Left ventricle myocardium superior (tissue), 1 donor: ENCODE measurements at places on chromosomes 1 and 21.

- no peak for DNase-seq
Observed at GRCh38 chr1:112762541-112763500, 47.7 kb upstream of the PPM1J start.

DNA sequence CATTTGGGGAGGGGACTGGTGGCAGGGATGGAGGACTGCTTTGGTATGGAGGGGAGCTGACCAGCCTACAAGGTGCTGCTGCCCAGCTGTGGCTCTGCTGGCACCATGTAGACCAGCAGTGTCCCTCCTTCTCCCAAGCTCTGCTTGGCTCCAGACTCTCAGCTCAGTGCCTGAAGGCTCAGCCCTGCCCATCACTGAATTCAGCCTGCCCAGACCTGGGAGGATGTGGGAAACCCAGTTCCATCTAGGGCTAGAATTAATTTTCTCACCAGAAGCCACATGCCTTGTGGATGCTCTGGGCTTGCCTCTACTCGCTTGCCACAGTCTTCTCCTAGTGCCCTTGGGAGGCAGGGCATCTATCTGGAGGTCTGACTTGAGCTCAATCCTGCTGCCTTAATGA is 195.0 kb upstream of the EDN2 start:
- no peak for DNase-seq

GRCh38 chr1:203364806-203365205 is 13.9 kb upstream of the FMOD start:
- DNase-seq, result no peak

GRCh38 chr1:17684810-17685209 is 70.3 kb upstream of the ACTL8 start:
- no peak for DNase-seq

GRCh38 chr1:184905601-184906322 is 68.5 kb downstream of the NIBAN1 start:
- DNase-seq, result no peak

GRCh38 chr21:43783098-43783700 is 6.2 kb upstream of the RRP1 start:
- no peak for DNase-seq

- DNase-seq, result no peak
Observed at GRCh38 chr1:168386492-168386891, 105.8 kb downstream of the TBX19 start.

DNA sequence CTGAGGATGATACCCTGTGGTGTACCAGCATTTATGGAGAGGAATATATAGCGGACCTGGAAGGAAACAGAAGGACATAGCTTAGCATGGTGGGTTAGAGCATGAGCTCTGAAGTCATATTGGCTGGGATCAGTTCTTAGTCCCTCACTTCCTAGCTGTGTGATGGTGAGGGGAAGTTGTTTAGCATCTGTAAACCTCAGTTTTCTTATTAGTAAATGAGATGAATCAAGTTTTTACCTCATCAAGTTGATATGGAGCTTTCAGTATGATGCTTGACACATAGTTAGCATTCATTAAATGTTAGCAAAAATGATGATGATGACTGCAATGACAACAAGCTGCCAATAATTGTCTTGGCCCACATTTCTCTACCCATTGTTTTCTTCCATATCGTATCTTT is 84.8 kb downstream of the NEK7 start:
- DNase-seq, result no peak

GRCh38 chr1:81113688-81114087 is 687.0 kb upstream of the ADGRL2 start:
- DNase-seq, result no peak

GRCh38 chr1:231313661-231314060 is 24.0 kb downstream of the EXOC8 start:
- no peak for DNase-seq

GRCh38 chr1:110320168-110320518 is 19.0 kb upstream of the RBM15 start:
- DNase-seq, result no peak

- DNase-seq, result no peak
Observed at GRCh38 chr21:46597896-46598343, 7.0 kb downstream of the S100B start.

GRCh38 chr1:161791904-161792655 is 26.0 kb downstream of the ATF6 start:
- no peak for DNase-seq

DNA sequence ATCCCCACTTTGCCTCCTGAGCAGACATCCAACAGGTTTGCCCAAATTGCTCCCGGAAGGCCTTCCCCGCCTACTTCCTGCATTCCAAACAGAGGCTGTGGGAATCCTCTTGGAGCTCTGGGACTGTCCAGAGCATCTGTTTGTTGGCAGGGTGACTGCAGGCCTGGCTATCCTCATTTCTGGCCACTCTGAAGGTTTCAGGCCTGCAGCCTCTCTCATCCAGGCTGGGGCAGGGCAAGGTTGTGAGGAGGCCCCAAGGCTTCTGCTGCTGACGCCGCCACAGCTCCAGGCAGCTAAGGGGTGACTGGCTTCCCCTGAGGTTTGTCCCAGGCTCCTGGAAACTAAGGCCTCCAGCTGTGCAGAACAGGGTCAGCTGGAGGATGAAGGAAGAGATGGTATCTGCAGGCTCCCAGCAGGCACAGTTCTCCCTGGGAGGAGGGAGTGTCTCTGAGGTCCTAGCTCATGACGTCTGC is 11.3 kb downstream of the CDK18 start:
- DNase-seq, result peak; percentile 74

DNA sequence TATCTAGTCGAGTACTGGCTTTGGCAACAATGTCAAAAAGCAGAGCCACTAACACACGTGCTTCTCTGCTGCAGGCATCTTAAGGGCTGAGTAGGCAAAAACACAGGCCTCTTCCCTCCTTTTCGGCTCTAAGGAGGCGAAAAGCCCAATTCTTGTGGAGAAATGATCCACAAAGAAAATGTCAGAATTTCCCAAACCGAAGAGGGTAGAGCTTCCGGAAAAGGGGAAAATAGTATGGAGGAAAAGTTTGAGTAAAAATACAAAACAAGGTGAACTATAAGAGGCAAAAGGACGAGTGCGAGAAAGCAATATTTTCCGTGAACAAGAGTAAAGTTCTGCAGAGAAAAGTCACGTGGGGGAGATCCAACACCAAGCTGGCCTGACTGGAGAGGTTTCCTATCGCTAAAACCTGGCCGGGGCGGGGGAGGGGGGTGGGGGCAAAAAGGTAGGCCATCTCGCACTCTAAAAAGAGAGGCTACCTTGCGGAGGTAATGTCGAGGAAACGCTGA is 551 bp downstream of the ZRANB2 start:
- no peak for DNase-seq

DNA sequence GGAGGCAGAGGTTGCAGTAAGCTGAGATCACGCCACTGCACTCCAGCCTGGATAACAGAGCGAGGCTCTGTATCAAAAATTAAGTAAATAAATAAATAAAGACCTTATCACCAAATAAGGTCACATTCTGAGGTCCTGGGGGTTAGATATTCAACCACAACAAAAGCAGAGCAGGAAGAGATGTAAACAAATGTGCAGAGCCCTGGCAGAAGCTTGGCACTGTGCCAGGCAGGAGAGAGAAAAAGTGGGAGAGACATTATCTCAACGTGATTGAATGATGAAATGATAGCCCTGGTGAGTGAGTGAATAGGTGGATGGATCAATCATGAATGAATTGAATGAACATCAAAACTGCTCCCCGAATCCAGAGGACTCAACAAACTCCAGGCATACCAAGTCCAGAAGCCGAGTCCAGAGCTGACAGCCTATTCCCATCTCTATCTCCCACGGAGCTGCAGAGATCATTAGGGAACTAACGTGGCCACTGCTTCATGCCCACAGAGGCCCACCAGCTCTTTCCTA is 150.7 kb downstream of the TOMM20 start:
- DNase-seq, result no peak

GRCh38 chr1:206834711-206835110 is 30.7 kb upstream of the IL20 start:
- no peak for DNase-seq

DNA sequence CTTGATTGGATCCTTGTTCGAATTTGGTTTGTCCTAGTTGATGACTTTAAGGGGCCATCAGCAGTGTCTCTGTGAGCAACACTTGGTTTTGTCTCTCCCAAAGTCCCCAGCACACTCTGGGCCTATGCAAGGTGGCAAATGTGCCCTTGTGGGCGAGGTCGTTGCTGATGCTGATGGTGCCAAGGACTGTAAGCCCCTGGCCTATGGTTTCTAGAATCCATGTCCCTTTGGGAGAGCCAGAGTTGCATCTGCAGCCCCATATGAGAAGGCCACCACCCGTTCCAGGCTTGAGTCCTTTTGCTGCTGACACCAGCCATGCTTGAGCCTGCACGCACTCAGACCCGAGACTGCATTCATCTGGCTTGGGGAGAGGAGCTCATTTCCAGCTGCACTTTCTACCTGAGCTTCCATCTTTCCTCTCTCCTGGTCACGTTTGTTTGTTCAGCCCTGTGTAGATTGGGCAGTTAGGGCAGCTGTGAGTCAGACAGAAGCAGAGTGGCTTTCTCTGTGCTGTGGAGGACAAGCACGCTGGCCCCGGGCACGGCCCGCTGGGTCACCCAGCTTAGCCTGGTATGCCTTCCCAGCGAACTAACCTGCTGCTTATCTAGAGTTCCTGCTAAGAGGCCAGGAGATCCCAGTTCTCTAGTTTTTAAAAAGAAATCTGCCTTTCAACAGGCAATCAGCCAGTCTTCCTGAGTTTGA is 52.1 kb upstream of the CSF3R start:
- no peak for DNase-seq

DNA sequence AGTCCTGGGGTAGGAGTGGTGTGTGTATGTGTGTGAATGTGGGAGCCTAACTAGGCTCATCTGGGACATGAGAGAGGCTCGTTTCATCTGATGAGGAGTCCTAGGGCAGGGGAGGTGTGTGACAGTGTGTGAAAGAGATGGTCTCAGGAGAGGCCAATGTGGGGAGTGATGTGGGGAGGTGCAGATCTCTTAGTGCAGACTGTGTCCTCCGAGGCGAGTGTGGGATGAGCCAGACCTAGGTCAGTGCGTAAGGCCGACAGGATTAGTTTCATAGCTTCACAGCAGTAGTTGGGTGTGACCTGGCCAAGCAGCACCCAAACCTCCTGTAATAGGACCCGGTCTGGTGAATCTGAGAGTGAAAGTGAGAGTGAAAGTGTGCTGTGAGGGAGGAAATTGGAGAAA is 94.7 kb downstream of the LIPI start:
- DNase-seq, result no peak

- peak; percentile 53 for DNase-seq
Observed at GRCh38 chr21:46605767-46606426, 1.0 kb upstream of the S100B start.

DNA sequence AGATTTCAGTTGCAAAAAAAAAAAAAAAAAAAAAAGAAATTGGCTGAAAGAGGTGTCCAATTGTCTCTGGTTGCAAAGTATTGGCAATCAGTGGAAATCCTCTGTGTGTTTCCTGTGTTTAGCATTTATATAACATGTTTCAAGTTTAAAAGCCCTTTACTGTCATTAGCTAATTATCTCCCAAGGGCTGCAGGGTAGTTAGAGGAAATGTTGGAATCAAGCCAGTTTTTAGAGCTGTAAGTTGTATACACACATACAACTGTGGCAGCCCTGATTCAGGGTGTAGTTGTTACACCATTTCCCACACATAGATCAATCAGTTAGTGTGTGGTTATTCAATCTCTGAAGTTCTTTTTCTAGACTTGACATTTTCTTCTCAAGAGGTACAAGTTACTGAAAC is 8.9 kb upstream of the ZNF326 start:
- DNase-seq, result no peak

GRCh38 chr1:203871114-203871880 is 9.9 kb downstream of the SNRPE start:
- DNase-seq, result no peak

DNA sequence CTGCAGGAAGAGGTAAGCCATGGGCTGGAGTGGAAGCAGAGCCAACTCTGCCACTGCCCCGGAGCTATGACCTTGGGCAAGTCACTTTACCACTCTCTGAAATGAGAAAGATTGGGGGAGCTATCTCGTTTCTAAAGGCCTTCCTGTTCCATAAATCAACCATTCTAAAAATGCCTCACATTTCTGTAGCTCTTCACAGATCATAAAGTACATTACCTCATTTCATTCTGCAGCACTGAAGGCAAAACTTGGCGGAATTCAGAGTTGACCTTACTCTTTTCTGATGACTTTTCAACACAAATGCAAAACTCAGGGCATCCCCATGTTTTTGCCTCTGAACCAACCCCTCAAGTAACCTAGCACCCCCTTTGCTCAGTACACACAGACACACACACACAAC is 404.0 kb upstream of the NFIA start:
- no peak for DNase-seq

DNA sequence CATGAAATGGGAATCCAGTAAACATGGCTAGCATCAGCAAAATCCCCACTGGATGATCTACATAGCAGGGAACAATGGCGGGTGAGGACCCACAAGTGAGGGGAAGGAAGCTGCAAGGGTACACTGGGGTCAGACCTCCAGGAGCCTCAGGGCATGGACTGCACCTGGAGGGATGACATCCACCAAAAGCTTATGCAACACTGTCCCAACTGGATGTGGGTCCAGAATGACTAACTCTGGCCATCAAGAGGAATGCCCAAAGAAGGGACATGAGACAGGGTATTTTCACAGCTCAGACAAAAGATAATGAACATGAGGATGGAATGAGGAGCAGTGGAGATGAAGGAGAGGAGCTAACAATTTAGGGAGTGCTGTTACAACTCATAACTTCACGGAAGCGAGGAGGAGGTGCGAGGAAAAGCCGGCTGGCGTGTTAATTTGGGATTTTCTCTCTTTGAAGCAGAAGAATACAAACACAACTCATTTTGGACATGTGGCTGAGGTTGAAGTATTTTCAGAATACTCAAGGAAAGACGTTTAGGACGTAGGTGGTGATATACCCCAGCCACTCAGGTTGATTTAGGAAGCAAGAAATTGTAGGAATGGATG is 5.7 kb downstream of the HLCS start:
- DNase-seq, result no peak

DNA sequence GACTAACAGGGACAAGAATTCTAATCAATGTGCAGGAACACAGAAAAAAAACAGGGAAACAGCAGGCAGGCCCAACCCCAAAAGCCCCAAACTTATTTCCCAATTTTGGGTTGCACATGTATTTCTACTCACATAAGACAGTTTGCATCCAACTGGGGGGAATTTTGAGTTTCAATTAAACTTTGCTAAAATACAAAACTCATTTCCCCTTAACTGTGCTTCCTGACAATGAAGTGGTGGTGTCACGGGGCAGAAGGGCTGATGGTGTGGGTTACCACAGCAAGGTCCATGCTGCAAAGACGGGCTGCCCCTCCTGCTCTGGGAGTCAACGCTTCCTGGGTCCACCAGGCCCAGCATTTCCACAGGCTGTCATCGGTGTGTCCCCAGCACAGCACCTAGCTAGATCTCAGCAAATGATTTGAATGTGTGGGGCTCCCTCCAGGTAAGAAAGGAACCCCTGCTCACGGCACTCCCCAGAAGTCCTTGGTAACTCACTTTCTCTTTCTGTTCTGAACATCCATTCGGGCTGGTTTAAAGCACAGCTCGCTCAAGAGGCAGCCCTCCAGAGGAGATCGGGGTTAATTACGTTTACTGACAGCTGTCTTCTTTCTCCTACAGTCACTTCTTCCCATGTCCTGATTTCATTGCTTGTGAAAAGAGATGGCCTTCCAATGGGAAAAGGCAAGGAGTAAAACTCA is 27.4 kb downstream of the HIVEP3 start:
- no peak for DNase-seq

GRCh38 chr1:228544921-228545591 is 57.9 kb downstream of the RNF187 start:
- DNase-seq, result no peak

GRCh38 chr1:67616394-67616985 is 68.5 kb upstream of the GADD45A start:
- DNase-seq, result no peak

- DNase-seq, result no peak
Observed at GRCh38 chr1:153776845-153777370, 1.7 kb downstream of the SLC27A3 start.

- no peak for DNase-seq
Observed at GRCh38 chr1:180360333-180361075, 130.4 kb downstream of the LHX4 start.
